Smooth muscle cell of the brain vasculature (primary cell): ENCODE measurements at places on chromosomes 5 and 9.

DNA sequence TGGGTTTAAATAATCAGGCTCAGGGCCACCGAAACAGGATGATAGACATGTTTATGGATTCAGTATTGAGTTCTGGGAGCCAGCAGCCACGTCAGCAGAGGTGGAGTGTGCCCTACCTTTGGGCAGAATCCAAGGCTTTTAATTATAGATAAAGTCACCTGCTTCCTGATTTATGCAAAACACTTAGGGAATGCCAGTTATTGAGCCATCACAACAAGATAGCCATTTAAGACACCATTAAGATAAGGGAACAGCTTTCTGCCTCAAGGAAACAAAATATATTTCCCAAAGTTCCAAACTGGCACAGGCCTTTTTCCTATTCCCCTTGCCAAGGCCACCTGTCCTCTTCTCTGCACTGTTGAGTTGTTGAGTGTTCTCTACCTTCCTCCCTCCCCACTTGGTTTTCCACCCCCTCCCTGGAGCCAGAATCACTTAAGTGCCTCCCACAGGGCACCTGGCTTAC, 2.4 kb downstream of the CCL28 start:
- no peak for DNase-seq

DNA sequence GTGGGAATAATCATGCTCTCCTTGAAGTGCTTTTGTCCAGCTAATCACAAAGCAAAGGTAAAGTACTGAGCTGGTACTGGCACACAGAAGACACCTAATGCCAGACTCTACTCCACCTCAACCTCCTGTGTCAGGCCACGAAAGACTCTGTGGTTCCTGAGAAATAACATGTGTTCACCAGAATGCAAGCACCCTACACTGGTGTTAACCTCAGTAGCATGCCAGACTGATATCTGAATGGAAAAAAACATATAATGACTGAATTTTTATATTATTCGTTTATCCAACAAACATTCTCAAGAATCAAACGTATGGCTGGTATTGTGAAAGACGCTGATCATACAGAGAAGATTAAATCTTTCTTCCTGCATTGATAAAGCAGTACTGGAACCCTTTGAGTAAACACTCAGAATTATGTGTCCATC, 97.1 kb upstream of the IFNE start:
- DNase-seq: no peak

- DNase-seq: no peak
Observed at GRCh38 chr9:81656004-81656403, 33.3 kb downstream of the TLE1 start.

- no peak for DNase-seq
Observed at GRCh38 chr5:82349652-82350051, 71.5 kb upstream of the RPS23 start.

- no peak for DNase-seq
Observed at GRCh38 chr9:98570055-98570454, 138.7 kb downstream of the GABBR2 start.

DNA sequence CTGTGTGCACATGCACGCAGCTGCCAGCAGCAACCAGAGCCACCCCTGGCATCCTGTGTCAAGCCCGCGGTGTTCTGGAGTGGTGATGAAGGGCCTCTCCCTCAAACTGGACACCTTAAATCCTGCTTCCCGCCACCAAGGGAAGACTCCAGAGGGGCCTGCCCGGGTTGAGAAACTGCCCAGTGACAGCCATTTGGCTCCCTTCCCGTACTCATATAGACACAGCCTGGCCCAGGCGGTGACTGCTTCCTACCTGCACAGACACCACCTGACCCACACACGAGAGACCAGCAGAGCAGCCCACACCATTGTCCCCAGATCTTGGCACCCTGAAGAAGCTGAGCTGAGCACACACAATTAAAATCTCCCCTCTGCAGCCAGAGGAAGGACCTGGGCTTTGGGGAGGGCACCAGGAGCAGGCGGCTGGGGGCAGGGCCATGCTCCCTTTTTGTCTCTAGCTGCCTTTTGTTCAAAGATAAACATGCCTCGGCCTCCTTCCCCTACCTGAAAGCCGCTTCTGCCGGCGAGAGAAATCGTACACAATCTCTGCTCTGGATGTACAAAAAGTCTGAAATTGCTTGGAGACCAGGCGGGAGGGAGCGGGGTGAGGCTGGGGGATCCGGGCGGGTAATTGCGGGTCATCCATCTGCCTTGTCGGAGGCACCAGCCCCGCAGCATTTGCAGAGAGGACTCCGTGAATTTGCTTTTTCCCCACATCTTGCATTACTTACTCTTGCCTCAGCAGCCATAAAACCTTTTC, 78.4 kb downstream of the TSPAN17 start:
- DNase-seq: no peak

DNA sequence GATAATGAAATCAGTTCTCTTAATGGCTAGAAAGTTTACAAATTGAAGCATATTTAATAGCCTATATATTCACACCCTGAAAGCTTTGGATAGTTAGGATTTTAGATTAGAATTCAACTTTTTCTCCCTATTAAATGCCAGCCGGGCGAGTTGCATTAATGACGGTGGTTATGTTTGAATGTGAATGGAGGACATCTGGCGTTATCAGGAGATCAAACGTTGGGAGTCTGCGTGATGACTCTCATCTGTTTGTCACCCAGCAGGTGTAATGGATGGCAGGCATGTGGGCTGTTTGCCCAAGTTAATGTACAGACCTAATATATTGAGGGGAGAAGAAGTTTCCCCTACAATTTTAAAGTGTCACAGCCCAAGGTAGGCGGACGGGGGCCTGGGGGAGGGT, 1227.7 kb upstream of the WWC1 start:
- DNase-seq: no peak
